ENCODE measurements at places on chromosomes 7 and 10.
A peak's percentile ranks its signal among the peaks of the same experiment; 100 is the strongest.

DNA sequence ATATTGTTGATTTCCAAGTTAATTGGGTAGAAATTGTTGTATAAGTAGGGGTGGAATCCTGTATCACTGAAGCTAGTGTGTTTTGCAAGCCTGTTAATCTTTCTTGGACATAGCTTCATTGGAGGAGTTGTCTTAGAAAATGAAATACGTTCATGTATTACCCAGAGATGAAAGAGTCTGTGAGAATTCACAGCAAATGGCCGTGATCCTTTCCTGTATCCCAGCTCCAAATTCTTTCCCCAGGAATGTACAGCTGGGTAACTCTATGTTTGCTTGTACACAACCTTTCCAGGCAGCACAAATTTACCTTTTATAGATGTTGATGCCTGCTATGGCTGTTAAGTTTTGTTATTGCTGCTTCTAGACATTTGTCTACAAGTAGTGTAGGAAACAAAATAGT is 18.7 kb downstream of the MYPN start:
- no peak for DNase-seq

GRCh38 chr7:1675673-1676549 is 5.8 kb downstream of the ELFN1 start:
- no peak for DNase-seq

- DNase-seq, result no peak
Measured at GRCh38 chr7:47479821-47480575, 101.9 kb downstream of the TNS3 start.

DNA sequence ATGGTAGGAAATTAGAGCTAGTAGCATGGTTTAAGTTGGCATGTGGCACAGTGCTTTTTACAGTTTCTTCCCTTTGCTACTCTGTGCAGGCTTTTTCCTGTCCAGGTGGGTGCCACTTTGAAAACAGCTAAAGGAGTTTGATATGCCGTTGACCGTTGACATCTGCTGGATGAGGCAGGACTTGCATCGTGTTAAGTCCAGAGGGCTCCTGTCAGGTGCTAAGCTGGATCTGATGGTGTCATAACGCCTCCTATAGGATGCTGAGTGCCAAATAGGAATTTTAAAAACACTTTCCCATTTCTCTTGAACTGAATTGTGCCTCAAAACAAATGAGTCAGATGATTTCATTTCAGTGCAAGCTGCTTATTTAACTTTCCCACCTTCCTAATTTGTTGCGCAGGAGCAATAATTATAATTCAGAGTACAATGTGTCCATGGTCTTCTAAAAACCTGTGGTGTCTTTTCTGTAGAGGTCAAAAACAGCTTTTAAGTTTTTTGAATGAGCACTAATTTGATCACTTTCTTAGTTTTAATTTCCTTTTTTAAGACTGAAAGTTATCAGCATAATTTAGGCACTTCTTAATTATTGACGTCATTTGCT is 178.3 kb downstream of the CDCA7L start:
- peak; percentile 6 for DNase-seq

GRCh38 chr10:29553544-29554250 is 81.1 kb downstream of the SVIL start:
- no peak for DNase-seq

GRCh38 chr7:100590077-100590737 is 4.1 kb downstream of the FBXO24 start:
- DNase-seq, result no peak

GRCh38 chr7:81333004-81333403 is 414.2 kb upstream of the SEMA3C start:
- DNase-seq, result peak; percentile 62

DNA sequence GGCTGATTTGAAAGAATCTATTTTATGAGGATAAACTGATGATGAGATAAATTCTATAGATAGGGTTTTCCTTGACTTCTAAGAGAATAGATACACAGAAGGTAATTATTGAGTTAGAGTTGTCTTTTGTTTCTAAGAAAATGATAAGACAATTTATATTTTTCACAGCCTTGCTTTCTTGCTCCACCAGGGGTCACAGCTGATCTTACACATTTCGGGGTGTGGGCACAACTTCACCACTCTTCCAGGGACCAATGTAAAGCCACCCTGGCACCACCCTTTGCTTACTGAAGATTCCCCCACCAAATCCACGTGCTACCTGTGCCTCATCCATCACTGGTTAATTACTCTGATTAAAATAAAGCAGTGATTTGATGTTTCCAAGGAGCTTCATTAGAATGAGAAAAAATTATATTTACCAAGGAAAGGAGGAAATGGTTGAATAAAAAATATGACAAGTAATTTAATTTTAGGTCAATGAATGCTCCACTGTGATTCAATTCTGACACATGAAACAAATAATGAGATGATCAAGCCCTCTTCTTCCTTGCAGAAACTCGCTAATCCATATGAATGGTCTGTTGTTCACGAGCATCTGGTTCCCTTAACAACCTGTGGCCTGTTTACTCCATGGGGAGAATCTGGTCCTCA is 177.3 kb upstream of the TNS3 start:
- DNase-seq, result no peak

DNA sequence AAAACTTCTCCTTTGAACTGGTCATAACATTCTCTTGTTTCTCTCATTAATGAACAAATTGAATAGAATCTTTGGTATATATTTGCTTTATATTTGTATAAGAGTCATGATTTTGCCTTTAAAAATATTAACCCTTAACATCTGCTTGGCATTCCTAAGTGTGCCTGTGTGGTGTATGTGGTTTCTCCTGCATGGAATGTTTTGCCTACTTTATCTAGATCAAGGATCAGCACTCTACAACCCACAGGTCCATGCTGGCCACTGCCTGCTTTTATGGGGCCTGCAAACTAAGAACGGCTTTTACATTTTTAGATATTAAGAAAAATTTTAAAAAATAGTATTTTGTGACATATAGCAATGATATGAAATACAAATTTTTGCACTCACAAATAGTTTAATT is 4.3 kb upstream of the LAMB4 start:
- no peak for DNase-seq

DNA sequence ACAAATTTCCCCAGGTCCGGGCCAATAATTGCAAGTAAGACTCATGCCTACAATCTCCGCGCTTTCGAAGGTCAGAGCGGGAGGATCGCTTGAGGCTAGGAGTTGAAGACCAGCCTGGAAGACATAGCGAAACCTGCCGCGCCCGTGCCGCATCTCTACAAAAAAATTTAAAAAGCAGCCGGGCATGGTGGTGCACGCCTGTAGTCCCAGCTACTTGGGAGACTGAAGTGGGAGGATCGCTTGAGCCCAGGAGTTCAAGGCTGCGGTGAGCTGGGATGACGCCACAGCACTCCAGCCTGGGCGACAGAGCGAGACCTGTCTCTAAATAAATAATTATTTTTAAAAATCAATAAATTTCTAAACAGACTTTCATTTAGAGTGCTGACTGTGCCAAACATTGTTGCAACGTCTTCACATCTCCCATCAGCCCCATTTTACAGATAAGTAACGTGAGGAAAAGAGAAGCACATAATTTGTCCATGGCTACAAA is 494 bp upstream of the CFAP43 start:
- DNase-seq, result no peak

GRCh38 chr10:91298224-91298871 is 77.9 kb downstream of the PCGF5 start:
- DNase-seq, result peak; percentile 78

DNA sequence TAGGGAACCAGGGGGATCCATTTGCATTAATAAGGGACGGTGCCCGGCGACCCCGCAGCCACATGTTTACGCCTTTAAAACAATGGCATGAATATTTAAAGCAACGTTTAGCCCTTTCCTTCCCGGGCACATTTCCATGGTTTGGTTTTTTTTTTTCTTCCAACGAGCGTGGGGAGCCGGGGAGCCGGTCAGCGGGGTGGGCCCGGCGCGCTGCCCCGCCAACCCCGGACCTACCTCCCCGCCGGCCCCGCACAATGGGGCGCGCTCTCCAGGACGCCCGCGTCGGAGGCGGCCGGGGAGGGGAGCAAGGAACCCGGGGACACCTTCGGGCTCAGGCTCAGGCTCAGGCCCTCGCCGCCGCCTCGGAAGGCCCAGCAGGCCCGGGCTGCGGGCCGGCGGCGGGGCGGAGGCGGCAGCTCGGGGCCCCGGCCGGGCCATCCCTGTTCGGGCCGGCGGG is 1.0 kb downstream of the SEPHS1 start:
- no peak for DNase-seq

DNA sequence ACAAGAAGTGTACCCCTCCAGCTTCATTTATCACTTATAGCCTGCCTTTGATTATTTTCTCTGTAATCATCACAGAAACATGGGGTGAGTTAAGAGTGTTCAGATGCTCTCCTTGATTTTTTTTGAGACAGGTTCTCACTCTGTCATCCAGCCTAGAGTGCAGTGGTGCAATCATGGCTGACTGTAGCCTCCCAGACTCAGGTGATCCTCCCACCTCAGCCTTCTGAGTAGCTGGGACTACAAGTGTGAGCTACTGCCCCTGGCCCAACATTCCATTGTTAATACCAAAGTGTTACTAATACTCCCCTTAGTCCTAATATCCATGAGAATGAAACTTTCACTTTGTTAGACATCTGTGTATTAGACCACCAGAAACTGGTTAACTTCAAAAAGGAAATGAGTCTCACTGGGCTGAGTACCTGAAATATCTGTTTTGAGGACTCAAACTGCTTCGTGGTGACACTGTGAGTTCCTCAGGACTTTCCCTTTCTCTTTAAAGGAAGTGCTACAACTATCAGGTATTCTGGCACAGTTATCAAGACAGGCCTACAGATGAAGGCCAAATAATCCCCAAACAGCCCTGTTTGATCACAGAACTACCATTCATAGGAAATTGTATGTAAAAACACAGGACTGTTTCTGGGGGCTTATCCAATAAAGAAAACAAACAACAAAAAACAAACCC is 20.5 kb upstream of the CFAP70 start:
- no peak for DNase-seq

- DNase-seq, result peak; percentile 5
Measured at GRCh38 chr10:115171392-115171960, 78.3 kb downstream of the ATRNL1 start.

DNA sequence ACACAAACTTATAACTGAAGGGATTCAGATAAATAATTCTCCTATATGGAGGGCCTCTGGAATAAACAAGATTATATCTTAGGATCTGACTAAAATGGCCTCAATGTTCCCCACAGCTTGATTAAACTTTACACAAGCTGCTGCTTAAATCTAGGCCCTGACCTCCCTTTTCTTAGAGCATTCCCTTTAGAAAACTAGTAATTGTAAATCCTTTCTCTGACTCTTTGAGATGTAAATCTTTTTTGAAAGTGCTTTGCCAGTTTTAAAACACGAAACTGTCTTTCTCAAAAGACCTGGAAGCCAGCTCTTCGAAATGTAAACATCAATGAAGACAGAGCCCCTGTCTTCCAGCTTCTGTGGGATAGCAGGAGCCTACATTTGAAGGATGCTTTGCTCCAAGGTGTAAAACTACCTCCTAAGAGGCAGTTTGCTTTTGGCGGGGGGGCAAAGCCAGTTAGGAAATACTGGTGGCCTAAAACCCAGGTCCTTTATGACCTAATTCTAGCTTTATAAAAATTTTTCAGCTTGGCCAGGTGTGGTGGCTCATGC is 758.7 kb downstream of the CNTNAP2 start:
- DNase-seq, result no peak

GRCh38 chr7:33678569-33679335 is 226.6 kb upstream of the BMPER start:
- DNase-seq, result no peak

- DNase-seq, result no peak
Measured at GRCh38 chr7:38211940-38212339, 33.9 kb downstream of the STARD3NL start.

- DNase-seq, result no peak
Measured at GRCh38 chr7:132785870-132786269, 209.6 kb upstream of the PLXNA4 start.

DNA sequence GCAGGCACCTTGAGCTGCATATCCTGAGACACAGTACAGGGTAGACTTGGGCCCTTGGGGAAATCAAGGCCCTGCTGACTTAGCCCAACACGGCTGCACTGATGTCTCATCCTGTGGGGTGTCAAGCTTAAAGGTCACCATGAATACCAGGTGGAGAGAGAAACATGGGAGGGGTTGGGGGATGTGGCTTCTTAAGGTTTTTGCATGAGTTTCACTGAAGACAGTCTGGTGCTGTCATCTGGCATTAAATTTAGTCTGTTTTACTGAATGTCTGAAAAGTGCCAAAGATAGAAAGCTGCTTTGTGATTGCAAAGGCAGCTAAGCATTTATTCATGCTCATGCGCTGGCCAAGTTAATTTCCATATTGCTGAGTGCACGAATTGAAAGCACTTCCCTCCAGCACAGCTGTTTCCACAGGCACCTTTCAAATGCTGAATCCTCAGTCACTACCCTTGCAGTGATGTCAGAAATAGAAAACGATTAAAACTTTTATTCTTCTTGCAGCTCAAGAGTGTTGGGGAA is 102.1 kb downstream of the OSBPL3 start:
- DNase-seq, result no peak

GRCh38 chr7:103346396-103346795 is 1.0 kb upstream of the PSMC2 start:
- DNase-seq, result no peak

- DNase-seq, result no peak
Measured at GRCh38 chr7:112638675-112639400, 151.4 kb downstream of the TMEM168 start.

GRCh38 chr7:76126632-76127031 is 75.1 kb upstream of the SRRM3 start:
- no peak for DNase-seq

- no peak for DNase-seq
Measured at GRCh38 chr10:83968052-83968451, 171.3 kb upstream of the GHITM start.

- DNase-seq, result no peak
Measured at GRCh38 chr10:110168601-110169481, 38.6 kb upstream of the MXI1 start.

- DNase-seq, result no peak
Measured at GRCh38 chr7:106811472-106811871, 53.6 kb upstream of the PIK3CG start.

DNA sequence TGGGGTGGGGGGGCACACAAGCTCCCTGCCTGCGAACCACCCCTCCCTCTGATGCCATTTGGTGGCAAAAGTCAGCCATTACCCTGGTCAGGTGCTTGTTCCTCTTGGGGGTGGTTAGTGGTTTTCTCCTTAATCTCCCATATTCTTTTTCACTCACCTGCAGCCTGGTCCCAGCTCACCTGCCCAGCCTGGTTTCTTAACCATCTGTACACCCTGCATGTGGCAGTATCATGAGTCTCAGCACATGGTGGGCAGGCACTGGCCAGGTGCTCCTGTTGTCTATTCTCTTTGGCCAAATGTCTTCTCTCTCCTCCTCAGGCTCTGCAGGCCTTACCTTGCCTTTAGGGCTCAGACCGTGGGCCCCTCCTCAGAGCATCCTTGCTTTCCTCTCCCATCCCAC is 30.5 kb downstream of the OGDH start:
- no peak for DNase-seq

DNA sequence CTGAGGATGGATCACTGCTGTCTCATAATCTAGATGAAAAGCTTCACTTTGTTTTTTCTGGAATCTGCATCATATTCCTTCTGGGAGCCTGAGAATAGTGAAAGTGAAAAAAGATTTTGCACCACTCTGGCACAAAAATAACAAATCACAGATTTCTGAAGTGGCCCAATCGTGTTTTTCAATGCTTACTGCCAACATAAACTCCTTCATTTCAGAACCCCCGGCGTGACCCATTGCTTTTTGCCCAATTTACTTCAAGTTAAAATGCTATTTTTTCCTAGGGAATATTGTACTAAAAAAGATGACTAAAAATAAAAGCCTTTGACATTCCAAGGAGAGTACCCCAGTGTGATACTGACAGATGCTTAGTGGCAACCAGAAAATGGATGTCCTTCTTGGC is 53.7 kb upstream of the ANK3 start:
- DNase-seq, result no peak

GRCh38 chr7:100680576-100681271 is 7.2 kb downstream of the GNB2 start:
- no peak for DNase-seq
